Type B pancreatic cell (in vitro differentiated cells): ENCODE measurements at places on chromosomes 3 and 15. TPM values are rescaled to one million over a fixed set of nuclear protein-coding genes. Genes with fewer than 3 reads are reported as not detected.

- H3K27me3 ChIP-seq: peaks cover 9% of the 10 kb centered on the region
- DNase-seq: no peak
- H3K36me3 ChIP-seq: no peaks in the 10 kb centered on the region
- peak overlapping the region; percentile 99 for H3K4me3 ChIP-seq
- peaks cover 9% of the 10 kb centered on the region for H3K4me1 ChIP-seq
Measured at GRCh38 chr15:42921342-42921731, 759 bp upstream of the TTBK2 start.

- H3K4me3 ChIP-seq: peak overlapping the region; percentile 65
- DNase-seq: no peak
- no peaks in the 10 kb centered on the region for H3K27me3 ChIP-seq
- peaks cover 15% of the 10 kb centered on the region for H3K4me1 ChIP-seq
- no peak overlapping the region for H3K27ac ChIP-seq
Measured at GRCh38 chr15:63836579-63836978, 2.8 kb upstream of the HERC1 start.

GRCh38 chr15:69036826-69037225 lies 22.3 kb downstream of the NOX5 start:
- H3K36me3 ChIP-seq: no peaks in the 10 kb centered on the region
- no peak for DNase-seq
- H3K4me1 ChIP-seq: no peaks in the 10 kb centered on the region
- no peak overlapping the region for H3K4me3 ChIP-seq
- H3K27ac ChIP-seq: no peak overlapping the region
- peaks cover 19% of the 10 kb centered on the region for H3K27me3 ChIP-seq

DNA sequence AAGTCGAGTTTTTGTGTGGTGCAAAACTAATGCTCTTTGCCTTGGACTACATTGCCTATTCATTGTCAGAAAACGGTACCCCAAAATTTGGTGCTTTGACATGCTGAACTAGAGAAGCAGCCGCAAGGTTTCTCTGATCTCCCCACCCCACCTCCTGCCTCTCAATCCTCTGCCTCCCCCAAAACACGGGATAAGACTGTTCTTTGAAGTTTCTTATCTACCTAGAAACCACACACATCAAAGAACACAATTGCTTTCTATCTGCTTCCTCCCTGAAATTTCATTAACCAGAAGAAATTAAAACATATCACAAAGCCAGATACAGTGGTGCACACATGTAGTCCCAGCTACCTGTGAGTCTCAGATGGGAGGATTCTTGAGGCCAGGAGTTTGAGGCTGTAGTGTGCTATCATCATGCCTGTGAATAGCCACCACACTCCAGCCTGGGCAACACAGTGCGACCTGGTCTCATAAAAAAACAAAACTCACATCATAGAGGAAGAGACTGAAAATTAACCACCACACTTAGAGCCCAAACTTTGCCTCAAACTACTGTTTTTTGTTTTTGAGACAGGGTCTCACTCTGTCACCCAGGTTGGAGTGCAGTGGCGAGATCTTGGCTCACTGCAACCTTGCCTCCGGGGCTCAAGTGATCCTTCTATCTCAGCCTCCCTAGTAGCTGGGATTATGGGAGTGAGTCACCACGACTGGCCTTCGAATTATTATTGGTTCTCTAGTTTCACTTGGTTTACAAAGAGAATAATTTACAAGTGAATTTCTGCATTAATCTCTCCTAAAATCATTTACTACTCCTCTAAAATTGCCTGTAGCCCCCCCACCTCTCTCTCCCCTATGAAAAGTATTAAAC lies 2.7 kb upstream of the PCNP start:
- peaks cover 12% of the 10 kb centered on the region for H3K4me1 ChIP-seq
- H3K27me3 ChIP-seq: no peaks in the 10 kb centered on the region
- H3K4me3 ChIP-seq: no peak overlapping the region
- no peak for DNase-seq
- H3K36me3 ChIP-seq: peaks cover 9% of the 10 kb centered on the region
- no peak overlapping the region for H3K27ac ChIP-seq

GRCh38 chr3:120793601-120794000 lies 51.1 kb downstream of the GTF2E1 start:
- H3K4me3 ChIP-seq: no peak overlapping the region
- no peaks in the 10 kb centered on the region for H3K36me3 ChIP-seq
- H3K27me3 ChIP-seq: no peaks in the 10 kb centered on the region
- H3K4me1 ChIP-seq: no peaks in the 10 kb centered on the region
- no peak for DNase-seq
- H3K27ac ChIP-seq: no peak overlapping the region

- no peak overlapping the region for H3K4me3 ChIP-seq
- H3K36me3 ChIP-seq: peaks cover 20% of the 10 kb centered on the region
- no peaks in the 10 kb centered on the region for H3K27me3 ChIP-seq
- H3K4me1 ChIP-seq: no peaks in the 10 kb centered on the region
- DNase-seq: no peak
Measured at GRCh38 chr15:42231088-42231487, 23.0 kb upstream of the VPS39 start.

- H3K27ac ChIP-seq: no peak overlapping the region
- no peaks in the 10 kb centered on the region for H3K4me1 ChIP-seq
- H3K36me3 ChIP-seq: no peaks in the 10 kb centered on the region
- DNase-seq: peak; percentile 50
Measured at GRCh38 chr3:43035801-43036365, 56.8 kb downstream of the GASK1A start.

GRCh38 chr15:72306211-72306785 lies 13.7 kb downstream of the CELF6 start:
- H3K4me1 ChIP-seq: no peaks in the 10 kb centered on the region
- no peak for DNase-seq
- no peaks in the 10 kb centered on the region for H3K36me3 ChIP-seq
- H3K4me3 ChIP-seq: no peak overlapping the region
- H3K27me3 ChIP-seq: peaks cover 35% of the 10 kb centered on the region

DNA sequence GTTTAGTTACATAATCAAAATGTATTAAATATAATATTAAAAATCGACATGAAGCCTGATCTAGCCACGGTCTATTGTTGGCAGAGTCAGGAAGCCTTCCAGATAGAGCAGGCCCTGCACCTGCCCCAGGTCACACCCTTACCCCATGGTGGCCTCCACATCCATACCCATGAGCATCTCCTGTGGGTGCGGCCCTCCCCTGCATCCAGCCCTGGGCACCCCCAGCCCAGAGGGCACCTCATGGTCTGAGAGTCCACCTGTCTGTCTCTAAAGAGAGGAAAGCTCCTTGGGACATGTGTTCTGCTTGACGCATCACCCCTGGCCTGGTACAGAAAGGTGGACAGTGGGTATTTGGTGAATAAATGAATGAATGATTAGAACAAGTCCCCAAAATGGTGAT lies 37.2 kb upstream of the CSPG4 start:
- no peak overlapping the region for H3K4me3 ChIP-seq
- no peaks in the 10 kb centered on the region for H3K36me3 ChIP-seq
- peaks cover 5% of the 10 kb centered on the region for H3K27me3 ChIP-seq
- DNase-seq: no peak
- H3K27ac ChIP-seq: no peak overlapping the region
- H3K4me1 ChIP-seq: no peaks in the 10 kb centered on the region

DNA sequence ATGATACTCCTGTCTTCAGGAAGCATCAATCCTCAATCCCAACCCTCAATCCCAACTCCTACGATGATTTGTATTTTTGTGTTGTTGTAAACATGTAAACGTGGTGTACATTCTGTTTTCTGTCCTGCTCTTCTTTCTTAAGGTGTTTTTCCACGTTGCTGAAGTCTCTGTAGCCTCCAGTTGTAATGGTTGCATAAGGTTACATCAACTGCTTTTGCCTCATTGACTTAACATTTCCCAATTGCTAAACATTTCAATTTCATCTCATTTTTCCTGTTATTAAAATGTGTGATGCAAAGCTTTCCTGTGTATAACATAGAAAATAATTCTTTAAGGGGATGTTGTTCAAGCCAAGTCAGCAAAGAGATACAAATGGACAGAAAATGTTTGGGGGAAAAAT lies 33.4 kb downstream of the HRH1 start:
- H3K4me1 ChIP-seq: peaks cover 7% of the 10 kb centered on the region
- peaks cover 4% of the 10 kb centered on the region for H3K27me3 ChIP-seq
- H3K27ac ChIP-seq: no peak overlapping the region
- no peaks in the 10 kb centered on the region for H3K36me3 ChIP-seq
- DNase-seq: no peak

- peaks cover 11% of the 10 kb centered on the region for H3K4me1 ChIP-seq
- no peak overlapping the region for H3K4me3 ChIP-seq
- no peak for DNase-seq
- peaks cover 26% of the 10 kb centered on the region for H3K36me3 ChIP-seq
- no peaks in the 10 kb centered on the region for H3K27me3 ChIP-seq
- H3K27ac ChIP-seq: no peak overlapping the region
Measured at GRCh38 chr3:138220788-138221187, 33.7 kb downstream of the ARMC8 start.

DNA sequence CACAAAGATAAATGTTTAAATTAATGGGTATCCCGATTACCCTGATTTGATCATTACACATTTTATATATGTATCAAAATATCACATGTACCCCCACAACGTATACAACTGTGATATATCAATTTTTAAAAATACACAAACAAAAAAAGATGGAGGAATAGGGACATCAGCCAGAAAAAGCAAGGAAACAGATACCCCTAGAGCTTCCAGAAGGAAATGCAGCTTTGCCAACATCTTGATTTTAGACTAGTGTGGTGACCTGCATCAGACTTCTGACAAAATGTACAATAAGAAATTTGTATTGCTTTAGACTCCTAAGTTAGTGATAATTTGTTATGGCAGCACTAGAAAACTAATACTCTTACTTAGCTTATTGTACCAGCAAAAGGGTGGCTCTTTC lies 483.8 kb downstream of the TUSC7 start:
- H3K4me3 ChIP-seq: no peak overlapping the region
- DNase-seq: no peak
- H3K27ac ChIP-seq: no peak overlapping the region

DNA sequence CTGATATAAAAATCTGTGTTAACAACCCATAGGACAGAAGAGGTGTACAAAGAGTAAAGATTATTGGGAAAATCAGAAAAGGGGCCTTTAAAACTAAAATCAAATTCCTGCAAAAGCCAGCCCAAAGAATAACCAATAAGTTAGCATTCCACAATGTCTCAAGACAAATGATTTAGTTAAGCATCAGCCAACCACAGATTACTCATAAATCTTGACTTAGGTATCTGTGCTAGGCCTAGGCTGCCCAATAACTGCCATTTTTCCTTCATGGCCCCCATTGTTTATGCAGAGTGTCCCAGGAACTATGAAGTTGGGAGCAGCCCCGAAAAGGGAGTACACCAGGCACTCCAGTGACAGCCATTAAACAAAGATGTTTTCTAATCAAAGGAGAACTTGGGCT lies 7.4 kb downstream of the TRANK1 start:
- DNase-seq: no peak
- no peak overlapping the region for H3K27ac ChIP-seq
- peaks cover 30% of the 10 kb centered on the region for H3K4me1 ChIP-seq
- no peak overlapping the region for H3K4me3 ChIP-seq
- peaks cover 12% of the 10 kb centered on the region for H3K36me3 ChIP-seq

DNA sequence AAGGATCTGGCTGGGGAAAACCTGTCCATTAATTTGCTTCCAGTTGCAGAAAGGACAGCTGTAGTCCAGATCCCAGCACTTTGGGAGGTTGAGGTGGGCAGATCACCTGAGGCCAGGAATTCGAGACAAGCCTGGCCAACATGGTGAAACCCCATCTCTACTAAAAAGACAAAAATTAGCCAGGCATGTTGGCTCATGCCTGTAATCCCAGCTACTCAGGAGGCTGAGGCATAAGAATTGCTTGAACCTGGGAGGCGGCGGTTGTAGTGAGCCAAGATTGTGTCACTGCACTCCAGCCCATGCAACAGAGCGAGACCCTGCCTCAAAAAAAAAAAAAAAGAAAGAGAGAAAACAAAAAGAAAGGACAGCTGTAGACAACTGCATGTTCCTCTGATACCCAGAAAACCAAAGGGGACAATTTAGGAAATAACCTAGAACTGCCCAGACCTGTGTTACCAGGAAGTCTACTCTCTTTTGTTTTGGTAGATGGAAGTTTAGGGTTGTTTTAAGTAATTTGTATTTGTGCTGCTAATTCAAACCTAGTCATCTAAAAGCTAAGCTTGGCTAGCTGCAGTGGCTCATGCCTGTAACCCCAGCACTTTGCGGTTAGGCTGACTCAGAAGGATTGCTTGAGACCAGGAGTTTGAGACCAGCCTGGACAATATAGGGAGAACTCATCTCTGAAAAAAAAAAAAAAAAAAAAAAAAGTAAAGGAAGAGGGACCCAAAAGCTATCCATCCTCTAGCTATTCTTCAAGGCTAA lies 22.7 kb downstream of the EXD1 start:
- peak overlapping the region; percentile 61 for H3K27ac ChIP-seq
- no peak overlapping the region for H3K4me3 ChIP-seq
- no peak for DNase-seq
- no peaks in the 10 kb centered on the region for H3K4me1 ChIP-seq
- no peaks in the 10 kb centered on the region for H3K36me3 ChIP-seq
- peaks cover 3% of the 10 kb centered on the region for H3K27me3 ChIP-seq

GRCh38 chr3:48186631-48187300 lies 1.5 kb downstream of the CDC25A start:
- H3K4me1 ChIP-seq: peaks cover 15% of the 10 kb centered on the region
- H3K4me3 ChIP-seq: peak overlapping the region; percentile 93
- H3K27ac ChIP-seq: peak overlapping the region; percentile 81
- H3K27me3 ChIP-seq: no peaks in the 10 kb centered on the region

GRCh38 chr15:84775867-84776449 lies 27.6 kb downstream of the ZNF592 start:
- no peak overlapping the region for H3K27ac ChIP-seq
- H3K4me1 ChIP-seq: peaks cover 13% of the 10 kb centered on the region
- no peak overlapping the region for H3K4me3 ChIP-seq
- no peaks in the 10 kb centered on the region for H3K27me3 ChIP-seq

DNA sequence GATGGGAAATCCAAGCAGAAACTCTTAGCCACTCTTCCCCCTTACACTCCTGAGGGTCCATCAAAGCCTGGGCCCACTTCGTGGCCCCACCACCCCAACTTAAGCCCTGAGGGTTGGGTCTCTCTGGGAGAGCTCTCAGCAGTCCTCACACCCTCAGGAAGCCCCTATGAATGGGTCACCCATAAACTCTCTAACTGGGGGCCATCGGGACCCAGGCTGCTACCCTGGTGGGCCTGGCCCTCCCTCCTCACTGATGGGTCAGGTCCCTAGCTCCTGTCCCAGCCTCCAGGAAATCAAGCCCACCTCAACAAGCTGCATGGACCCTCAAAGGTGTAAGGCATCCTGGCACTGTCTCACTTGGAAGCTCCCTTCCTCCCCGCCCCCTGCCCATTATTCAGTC lies 19.4 kb downstream of the SH2D7 start:
- H3K36me3 ChIP-seq: no peaks in the 10 kb centered on the region
- H3K4me1 ChIP-seq: no peaks in the 10 kb centered on the region
- DNase-seq: no peak
- no peak overlapping the region for H3K4me3 ChIP-seq
- H3K27ac ChIP-seq: no peak overlapping the region

DNA sequence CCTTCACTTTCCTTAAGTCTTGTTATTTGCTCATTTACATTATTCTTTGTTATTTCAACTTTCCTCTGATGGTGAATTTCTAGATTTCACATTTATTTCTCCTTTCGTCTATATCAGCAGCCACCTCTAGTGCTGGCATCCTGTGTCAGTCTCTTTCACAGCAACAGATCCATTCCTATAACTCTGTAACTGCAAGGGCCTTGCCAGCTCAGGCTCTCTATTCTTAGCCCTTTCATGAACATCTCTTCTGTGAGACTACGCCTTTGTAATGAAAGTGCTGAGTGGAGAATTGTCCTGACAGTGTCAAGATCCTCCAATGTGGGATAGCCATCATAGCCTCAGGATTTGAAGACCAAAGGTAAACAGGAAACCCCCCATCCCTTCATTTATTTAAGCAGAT lies 3.9 kb upstream of the SCG3 start:
- no peaks in the 10 kb centered on the region for H3K36me3 ChIP-seq
- no peaks in the 10 kb centered on the region for H3K4me1 ChIP-seq
- no peak for DNase-seq
- peaks cover 42% of the 10 kb centered on the region for H3K27me3 ChIP-seq
- no peak overlapping the region for H3K4me3 ChIP-seq

ARGFX gene
- not detected in 2 replicates for total RNA-seq

ERC2 gene
- 1.8 and 6.1 TPM in 2 replicates for total RNA-seq

U2SURP gene
- 85.7 and 129 TPM in 2 replicates for total RNA-seq
